Small intestine (tissue), 16 donors: ENCODE measurements at places on chromosomes 6 and 20. TPM values are rescaled to one million over a fixed set of nuclear protein-coding genes. Genes with fewer than 3 reads are reported as not detected.
A peak's percentile ranks its signal among the peaks of the same experiment; 100 is the strongest.

DNA sequence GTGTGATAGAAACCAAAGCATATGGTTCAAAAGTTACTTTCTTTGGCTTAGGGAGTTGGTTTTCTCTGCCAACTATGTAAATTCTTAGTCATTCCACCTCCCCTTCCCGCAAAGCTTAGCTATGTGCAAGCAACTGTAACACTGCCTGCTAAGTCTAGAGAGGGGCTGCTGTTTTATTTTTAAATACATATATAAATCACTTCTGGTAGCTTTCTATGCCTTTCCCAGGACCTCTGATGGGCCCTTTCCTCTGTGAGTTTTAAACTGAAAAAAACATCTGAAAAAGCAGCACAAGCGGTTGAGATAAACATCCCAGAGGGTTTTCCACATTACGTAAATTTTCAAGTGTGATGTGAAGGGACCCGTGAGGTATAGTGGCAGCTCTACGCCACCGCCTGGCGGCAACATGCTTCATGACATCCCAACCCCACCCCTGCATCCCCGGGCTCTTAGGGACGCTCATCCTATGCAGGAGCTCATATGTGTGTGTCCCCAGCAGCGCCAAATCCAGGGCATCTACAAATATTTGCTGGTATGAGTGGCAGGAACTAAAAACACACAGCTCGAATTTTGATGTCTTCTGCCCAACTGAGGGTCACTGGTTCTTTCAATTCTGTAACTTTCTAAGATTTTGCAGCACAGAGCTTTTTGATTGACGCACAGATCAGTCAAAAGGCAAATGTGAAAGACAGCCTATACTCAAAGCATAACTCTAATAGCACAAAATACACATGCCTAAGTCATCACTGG lies 12.7 kb downstream of the SAYSD1 start:
- H3K27me3 ChIP-seq = no peaks in the 10 kb centered on the region
- peaks cover 7% of the 10 kb centered on the region for H3K36me3 ChIP-seq
- no peak for DNase-seq
- peaks cover 3% of the 10 kb centered on the region for H3K4me1 ChIP-seq
- H3K4me3 ChIP-seq = no peak overlapping the region

DNA sequence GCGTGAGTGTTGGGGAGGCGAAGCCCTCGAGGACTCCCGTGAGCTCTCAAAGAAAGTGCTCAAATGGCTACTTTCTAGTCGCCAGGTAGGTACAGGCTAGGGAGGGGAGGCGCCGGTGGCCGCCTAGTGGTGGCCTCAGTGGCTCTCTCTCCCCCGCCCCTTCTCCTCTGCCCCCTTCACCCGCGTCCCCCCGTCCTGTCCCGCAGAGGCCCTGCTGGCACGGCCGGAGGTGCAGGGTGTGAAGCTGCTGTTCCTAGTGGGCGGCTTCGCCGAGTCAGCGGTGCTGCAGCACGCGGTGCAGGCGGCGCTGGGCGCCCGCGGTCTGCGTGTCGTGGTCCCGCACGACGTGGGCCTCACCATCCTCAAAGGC lies 16.3 kb downstream of the ADISSP start:
- no peak overlapping the region for H3K4me3 ChIP-seq
- no peak for DNase-seq
- peaks cover 23% of the 10 kb centered on the region for H3K4me1 ChIP-seq
- H3K27ac ChIP-seq = no peak overlapping the region

Gene CCM2L
- polyA plus RNA-seq = 1.1 TPM

Gene TGM3
- polyA plus RNA-seq = 0.35 TPM

DNA sequence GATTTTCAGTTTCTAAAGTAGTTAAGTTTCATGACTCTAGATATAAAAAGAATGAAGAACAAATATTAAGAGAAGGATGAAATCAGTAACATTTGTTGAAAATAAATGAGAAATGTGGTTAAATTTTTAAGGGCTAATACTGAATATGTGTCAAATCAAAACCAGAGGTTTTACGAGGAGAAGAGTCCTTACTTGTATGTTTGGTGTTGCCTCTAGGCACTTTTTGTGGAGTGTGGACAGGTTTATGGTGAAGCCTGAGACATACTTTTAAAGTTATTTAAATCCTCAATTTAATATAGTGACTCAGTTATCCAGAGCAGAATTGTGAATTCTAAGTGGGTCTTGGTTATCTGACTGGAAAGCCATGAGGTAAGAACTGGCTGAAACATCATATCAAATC lies 68.7 kb downstream of the COL19A1 start:
- H3K27me3 ChIP-seq = no peaks in the 10 kb centered on the region
- H3K4me1 ChIP-seq = no peaks in the 10 kb centered on the region
- no peak overlapping the region for H3K4me3 ChIP-seq
- no peak overlapping the region for H3K27ac ChIP-seq
- no peak for DNase-seq

GRCh38 chr6:142400495-142400894 lies 98.7 kb downstream of the ADGRG6 start:
- peak; percentile 94 for DNase-seq
- no peaks in the 10 kb centered on the region for H3K27me3 ChIP-seq
- H3K4me3 ChIP-seq = no peak overlapping the region

- no peak overlapping the region for H3K4me3 ChIP-seq
- DNase-seq = no peak
- no peaks in the 10 kb centered on the region for H3K4me1 ChIP-seq
- no peaks in the 10 kb centered on the region for H3K27me3 ChIP-seq
- H3K36me3 ChIP-seq = no peaks in the 10 kb centered on the region
Measured at GRCh38 chr20:8346700-8347270, 214.7 kb downstream of the PLCB1 start.

Gene MDFI
- polyA plus RNA-seq = 22.9 TPM

DNA sequence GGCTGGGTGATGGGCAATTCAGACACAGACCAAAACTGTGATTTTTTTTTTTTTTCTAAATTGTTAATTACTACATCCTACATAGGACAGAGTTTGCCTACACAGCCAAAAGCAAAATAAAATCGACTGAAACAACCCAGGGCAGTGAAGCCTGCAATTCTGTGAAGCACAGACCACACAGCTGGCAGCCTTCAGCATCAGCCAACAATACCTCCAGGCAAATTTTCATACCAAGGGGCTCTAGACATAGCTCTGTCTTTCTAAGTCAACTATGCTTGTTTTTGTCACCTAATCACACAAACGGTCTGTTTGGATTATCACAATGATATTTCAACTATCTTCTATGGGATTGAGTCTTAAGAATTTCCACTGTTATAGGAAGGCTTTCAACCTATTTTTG lies 17.6 kb downstream of the RMND1 start:
- no peak overlapping the region for H3K4me3 ChIP-seq
- DNase-seq = no peak
- H3K4me1 ChIP-seq = peaks cover 14% of the 10 kb centered on the region
- peaks cover 15% of the 10 kb centered on the region for H3K36me3 ChIP-seq

DNA sequence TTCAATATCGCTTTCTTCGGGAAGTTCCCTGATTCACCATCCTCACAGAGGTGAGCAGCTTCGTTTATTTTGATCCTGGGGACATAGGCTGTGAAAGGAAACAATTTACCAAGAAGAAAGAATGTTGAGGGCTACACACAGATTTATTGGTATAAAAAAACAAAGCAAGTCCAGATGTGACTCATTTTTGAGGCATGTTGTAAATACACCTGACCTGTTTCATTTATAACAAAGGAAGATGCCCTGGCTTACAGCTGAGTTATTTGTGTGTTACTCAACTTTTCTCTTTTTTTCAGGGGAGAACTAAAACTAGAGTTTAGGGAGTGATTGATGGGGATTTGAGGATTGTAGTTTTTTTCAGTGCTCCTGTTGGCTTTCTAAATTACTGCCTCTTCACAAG lies 489.5 kb downstream of the CBLN4 start:
- H3K4me1 ChIP-seq = no peaks in the 10 kb centered on the region
- H3K27ac ChIP-seq = no peak overlapping the region
- DNase-seq = no peak
- no peak overlapping the region for H3K4me3 ChIP-seq
- no peaks in the 10 kb centered on the region for H3K36me3 ChIP-seq
- H3K27me3 ChIP-seq = no peaks in the 10 kb centered on the region

- H3K4me3 ChIP-seq = no peak overlapping the region
- no peaks in the 10 kb centered on the region for H3K36me3 ChIP-seq
- no peak for DNase-seq
- H3K27ac ChIP-seq = no peak overlapping the region
Measured at GRCh38 chr6:80433010-80433672, 326.7 kb downstream of the BCKDHB start.

Gene NKAIN4
- 5.9 TPM for polyA plus RNA-seq

Gene TMEM200A
- polyA plus RNA-seq = 49.0 TPM

Gene C4B
- polyA plus RNA-seq = 87.6 TPM

Gene MYL9
- 91.2 TPM for polyA plus RNA-seq

- no peaks in the 10 kb centered on the region for H3K36me3 ChIP-seq
- H3K27me3 ChIP-seq = no peaks in the 10 kb centered on the region
- DNase-seq = no peak
- no peak overlapping the region for H3K27ac ChIP-seq
- H3K4me1 ChIP-seq = no peaks in the 10 kb centered on the region
Measured at GRCh38 chr20:3995067-3995748, 20.1 kb downstream of the RNF24 start.

GRCh38 chr6:37915463-37915862 lies 95.9 kb downstream of the ZFAND3 start:
- H3K4me3 ChIP-seq = no peak overlapping the region
- H3K27ac ChIP-seq = no peak overlapping the region
- no peaks in the 10 kb centered on the region for H3K36me3 ChIP-seq
- H3K4me1 ChIP-seq = no peaks in the 10 kb centered on the region

Gene HDGFL1
- polyA plus RNA-seq = not detected

DNA sequence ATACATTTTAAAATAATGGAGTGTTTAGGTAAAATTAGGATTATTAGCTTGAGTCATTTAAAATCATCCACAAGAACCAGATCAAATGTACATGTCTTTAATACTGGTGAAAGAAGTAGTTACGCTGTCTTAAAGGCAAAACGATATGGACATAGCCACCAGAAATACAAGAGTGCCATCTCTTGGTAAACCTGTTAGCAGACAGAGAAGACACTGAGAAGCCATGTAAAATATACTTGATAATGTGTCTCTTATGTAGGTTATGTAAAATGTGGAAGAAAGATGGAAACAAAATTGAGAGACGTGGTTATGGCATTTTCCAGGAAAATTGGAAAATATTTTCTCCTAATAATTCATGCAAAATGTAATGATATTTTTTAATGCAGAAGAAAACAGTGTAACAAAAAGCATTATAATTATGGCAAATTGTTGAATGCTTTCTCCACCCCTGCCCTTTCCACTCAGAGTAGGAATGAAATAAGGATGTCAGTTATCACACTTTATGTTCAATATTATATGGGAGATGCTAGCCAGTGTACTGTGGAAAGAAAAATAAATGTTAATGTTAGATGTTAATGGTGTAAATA lies 12.2 kb upstream of the SLC17A2 start:
- H3K4me3 ChIP-seq = no peak overlapping the region
- H3K27ac ChIP-seq = no peak overlapping the region
- peak; percentile 56 for DNase-seq
- H3K4me1 ChIP-seq = no peaks in the 10 kb centered on the region
- no peaks in the 10 kb centered on the region for H3K27me3 ChIP-seq

- DNase-seq = no peak
- H3K4me3 ChIP-seq = no peak overlapping the region
- no peaks in the 10 kb centered on the region for H3K4me1 ChIP-seq
- H3K36me3 ChIP-seq = no peaks in the 10 kb centered on the region
- no peak overlapping the region for H3K27ac ChIP-seq
- H3K27me3 ChIP-seq = no peaks in the 10 kb centered on the region
Measured at GRCh38 chr20:46831633-46832011, 63.0 kb upstream of the EYA2 start.

- H3K4me1 ChIP-seq = no peaks in the 10 kb centered on the region
- H3K4me3 ChIP-seq = no peak overlapping the region
- no peaks in the 10 kb centered on the region for H3K27me3 ChIP-seq
- H3K36me3 ChIP-seq = no peaks in the 10 kb centered on the region
- peak overlapping the region; percentile 39 for H3K27ac ChIP-seq
Measured at GRCh38 chr6:75098709-75099108, 107.1 kb downstream of the COL12A1 start.

DNA sequence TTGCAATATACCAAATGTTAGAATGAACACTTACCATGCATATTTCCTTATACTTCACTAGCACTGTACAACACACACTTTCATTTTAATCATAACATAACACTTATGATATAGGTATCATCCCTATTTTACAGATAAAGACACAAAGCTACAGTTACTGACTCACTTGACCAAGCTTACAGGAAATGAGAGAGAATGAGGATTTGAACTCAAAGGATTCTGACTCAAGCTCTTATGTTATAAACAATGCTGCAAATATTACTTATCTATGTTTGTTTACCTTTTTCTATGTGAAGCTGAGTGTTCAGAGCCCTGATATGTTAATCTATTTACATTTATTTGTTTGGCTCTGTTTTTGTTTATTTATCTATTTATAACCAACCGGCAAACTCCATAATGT lies 245.4 kb downstream of the PTPRK start:
- no peak overlapping the region for H3K4me3 ChIP-seq
- no peaks in the 10 kb centered on the region for H3K4me1 ChIP-seq
- no peaks in the 10 kb centered on the region for H3K27me3 ChIP-seq
- H3K27ac ChIP-seq = no peak overlapping the region

DNA sequence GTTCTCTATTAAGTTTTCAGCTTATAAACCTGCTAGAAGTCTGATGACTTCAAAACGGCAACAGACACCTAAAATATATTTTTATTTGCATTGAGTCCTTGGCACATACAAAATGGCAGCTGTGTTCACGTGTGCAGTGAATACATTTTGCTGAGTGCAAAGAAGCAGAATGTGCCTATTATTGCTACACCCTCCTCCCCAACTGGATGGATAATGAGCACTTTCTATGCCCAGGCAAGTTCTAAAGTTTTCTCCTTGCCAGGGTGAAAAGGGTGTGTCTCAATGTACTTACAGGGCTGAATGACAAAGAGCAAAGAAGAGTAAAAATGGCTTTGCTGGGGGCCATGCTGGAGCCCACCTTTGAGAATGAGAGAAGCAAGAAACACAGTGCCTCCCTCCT lies 4.0 kb upstream of the FERMT1 start:
- H3K27ac ChIP-seq = no peak overlapping the region
- H3K4me1 ChIP-seq = no peaks in the 10 kb centered on the region
- DNase-seq = no peak
- no peaks in the 10 kb centered on the region for H3K27me3 ChIP-seq

- H3K27ac ChIP-seq = no peak overlapping the region
- no peak for DNase-seq
- H3K4me3 ChIP-seq = no peak overlapping the region
- H3K27me3 ChIP-seq = no peaks in the 10 kb centered on the region
- no peaks in the 10 kb centered on the region for H3K4me1 ChIP-seq
- no peaks in the 10 kb centered on the region for H3K36me3 ChIP-seq
Measured at GRCh38 chr20:50762435-50763220, 31.2 kb downstream of the PARD6B start.
